ENCODE measurements at places on chromosomes 4 and X.

DNA sequence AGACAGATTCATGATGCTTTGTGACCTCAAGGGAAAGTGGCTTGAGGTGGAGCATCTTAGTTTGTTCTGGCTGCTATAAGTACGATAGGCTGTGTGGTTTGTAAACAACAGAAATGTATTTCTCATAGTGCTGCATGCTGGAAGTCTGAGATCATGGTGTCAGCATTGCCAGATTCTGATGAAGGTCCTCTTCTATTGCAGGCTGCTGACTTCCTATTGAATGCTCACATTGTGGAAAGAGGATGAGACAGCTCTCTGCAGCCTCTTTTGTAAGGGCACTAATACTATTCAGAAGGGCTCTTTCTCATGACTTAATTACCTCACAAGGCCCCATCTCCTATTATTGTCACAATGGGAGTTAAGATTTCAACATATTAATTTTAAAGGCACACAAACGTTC lies 1674.0 kb upstream of the PCDH7 start:
- no peak for DNase-seq

DNA sequence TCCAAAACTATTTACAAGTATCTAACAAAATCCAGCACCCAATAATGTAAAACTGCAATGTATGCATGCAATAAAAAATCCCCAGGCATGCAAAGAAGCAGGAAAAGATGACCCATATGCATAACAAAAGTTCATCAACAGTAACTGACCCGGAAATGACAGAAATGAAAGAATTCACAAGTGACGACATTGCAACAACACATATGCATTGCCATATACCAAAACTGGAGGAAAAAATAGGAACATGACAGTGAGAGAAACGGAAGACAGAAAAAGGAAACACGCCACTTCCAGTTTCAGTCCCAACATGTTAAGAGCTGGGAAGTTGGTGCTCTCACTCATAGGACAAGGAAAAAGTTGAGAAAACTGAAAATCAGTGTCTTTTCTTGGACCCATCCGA lies 154.6 kb downstream of the EVC2 start:
- DNase-seq = no peak

DNA sequence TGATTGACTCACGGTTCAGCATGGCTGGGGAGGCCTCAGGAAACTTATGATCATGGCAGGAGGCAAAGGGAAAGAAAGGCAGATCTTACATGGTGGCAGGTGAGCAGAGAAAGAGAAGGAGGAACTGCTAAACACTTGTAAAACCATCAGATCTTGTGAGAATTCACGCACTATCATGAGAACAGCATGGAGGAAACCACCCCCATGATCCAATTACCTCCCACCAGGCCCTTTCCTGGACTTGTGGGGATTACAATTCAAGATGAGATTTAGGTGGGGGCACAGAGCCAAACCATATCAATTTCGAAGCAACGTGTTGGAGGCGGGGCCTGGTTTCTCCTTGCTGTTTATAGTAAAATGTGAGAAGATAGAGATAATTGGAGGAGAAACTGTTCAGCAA lies 167.4 kb downstream of the GABRB1 start:
- no peak for DNase-seq

DNA sequence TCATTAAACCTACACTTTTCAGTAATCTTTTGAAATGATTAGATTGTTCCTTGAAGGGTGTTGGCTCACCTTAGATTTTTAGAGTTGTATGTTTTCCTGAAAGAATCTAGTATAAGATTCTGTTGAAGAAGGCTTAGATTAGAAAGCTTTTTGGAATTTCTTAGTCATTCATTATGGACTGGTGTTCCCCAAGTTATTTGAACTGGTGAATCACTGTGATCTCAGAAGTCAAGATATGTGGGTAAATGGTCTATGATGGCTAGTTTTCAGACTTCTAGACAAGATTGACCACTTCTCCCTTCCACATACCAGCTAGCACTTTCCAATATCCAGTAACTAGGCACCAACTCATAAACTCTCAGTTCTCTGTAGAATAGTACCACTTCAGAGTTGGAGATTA lies 138.1 kb downstream of the KDM6A start:
- DNase-seq = no peak

DNA sequence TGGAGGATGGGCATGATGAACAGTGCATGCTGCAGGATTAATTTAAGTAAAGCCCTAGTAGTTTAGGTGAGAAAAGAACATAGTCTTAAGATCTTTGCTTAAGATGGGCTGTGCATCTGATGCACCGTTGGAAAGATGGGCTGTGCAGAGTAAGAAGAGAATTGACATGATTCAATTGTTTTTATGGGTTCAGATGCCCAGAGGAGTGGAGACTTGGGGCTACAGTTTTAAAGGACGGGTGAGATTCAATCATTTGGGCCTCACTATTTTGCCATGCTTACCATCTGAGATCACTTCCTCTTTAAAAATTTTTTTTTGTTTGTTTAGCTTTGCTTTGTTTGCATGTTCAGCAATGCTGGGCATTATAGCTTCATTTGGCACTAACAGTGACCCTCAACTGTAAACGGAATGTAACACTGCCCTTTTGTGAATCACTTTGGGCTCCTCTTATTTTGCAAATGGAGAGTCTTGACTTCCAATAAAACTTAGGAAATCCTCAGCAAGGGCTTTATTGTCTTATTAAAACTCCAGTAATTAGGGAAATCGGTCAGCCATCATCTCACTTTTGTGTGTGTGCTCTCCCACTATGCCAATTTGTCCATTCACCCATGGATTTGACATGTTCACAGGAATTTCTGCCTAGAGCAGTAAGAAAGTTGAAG lies 216.1 kb upstream of the TLL1 start:
- no peak for DNase-seq

GRCh38 chr4:42654631-42655268 lies 2.2 kb downstream of the ATP8A1 start:
- no peak for DNase-seq

DNA sequence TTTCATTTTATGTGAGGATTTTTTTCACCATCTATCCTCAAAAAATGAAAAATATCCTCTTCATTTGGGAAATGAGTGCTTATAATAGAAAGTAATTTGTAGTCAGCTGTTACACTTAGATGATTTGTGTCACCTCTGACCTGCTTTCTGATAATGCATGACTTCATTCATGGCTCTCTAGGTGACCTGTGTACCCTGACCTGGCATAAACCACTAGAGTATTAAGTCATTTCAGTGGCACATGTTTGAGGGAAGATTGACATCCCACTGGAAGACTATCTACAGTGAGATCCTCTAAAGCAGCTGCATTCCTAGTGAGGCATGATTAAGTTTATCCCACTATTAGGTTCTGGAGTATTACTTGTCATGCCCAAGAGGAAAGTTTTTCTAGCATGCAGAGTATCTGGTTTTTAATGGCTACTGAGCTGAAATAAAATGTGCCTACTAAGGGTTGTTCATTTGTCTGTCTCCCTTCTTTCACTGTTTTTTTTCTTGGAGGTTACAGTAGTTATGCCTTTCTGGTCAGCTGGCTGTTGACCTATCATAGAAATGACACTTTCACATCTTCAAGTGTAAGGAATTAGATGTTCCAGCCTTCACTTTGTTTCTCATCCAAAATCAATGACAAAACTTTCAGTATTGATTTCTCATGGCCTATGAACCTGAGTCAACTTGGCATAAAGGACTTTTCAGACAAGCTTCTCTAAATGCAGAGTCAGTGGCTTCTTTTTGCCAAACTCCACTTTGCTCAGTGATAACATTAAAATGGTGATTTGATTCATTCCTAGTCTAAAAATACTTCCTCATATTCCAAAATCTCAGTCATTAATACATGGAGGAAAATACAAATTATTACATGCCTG lies 33.1 kb downstream of the TET2 start:
- no peak for DNase-seq

GRCh38 chrX:63426519-63426918 lies 75.4 kb upstream of the SPIN4 start:
- no peak for DNase-seq

GRCh38 chr4:39096847-39097246 lies 34.8 kb downstream of the KLHL5 start:
- no peak for DNase-seq

GRCh38 chrX:36908801-36909675 lies 99.1 kb upstream of the FAM47C start:
- no peak for DNase-seq

DNA sequence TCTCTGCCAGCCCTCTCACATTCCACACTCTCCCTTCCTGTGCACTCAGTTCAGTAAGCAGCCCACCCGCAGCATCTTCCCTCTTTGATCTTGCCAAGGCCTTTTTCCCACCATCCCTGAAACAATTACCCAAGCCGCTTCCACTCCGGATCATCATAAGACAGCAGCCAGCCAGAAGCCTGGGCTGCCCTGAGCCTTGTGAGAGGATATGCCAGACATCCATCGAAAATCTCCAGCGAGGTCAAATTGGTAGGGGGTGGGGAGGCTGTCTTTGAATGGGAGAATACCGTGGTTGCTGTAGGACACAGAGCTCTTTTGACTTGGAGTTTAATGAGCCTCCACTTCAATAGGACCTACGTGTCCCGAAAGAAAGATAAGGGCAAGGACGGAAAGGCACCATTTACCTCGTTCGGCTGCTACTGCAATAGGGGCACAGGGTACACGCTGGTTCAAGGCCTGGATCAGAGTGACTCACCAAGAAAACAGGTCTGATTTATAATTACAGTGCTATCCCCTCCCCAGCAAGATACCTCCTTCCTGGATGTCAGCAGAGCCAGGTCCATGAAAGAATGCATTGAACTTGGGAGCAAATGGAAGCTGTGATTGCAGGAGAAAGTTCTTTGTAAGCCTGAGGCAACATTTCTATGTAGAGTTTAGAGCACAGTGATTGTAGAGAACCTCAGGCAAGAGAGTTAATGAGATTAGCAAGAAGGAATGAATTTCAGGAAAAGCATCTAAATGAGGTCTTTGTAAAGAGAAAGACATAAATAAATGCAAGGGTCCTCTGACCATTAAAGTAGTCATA lies 39.5 kb downstream of the AMOT start:
- no peak for DNase-seq

DNA sequence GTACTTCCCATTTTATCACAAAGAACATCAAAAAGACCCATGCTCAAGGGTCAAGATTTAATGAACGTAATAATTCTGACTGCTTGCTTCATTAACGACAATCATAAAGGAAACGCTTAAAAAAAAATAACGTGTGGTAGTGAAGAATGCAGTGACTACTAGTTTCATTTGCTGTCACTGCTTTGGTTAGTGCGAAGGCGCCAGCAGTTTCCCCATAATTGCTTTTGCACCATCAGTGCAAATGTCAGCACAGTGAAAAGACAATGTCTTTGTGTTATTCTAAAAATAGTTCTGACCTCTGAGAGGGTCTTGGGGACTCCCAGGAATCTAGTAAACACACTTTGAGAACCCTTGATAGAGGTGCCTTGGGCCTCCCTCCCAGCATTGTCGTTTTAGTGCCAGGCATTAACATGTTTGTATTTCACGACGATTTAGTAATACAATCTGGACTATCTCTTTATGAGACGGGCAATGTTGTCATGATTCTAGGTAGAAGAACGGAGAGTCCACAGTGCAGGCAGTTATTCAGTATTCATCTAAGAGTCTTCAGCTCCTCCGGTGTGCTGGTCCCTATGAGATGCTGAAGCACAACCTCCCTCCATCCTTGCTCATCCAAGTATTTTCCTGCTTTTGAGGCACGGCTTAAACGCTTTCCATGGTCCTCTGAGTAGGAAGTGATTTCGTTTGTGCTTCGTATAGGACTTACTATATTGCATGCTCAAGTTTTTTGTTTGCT lies 71.0 kb downstream of the AFF1 start:
- no peak for DNase-seq

GRCh38 chrX:67780694-67781109 lies 236.9 kb downstream of the AR start:
- DNase-seq = no peak

DNA sequence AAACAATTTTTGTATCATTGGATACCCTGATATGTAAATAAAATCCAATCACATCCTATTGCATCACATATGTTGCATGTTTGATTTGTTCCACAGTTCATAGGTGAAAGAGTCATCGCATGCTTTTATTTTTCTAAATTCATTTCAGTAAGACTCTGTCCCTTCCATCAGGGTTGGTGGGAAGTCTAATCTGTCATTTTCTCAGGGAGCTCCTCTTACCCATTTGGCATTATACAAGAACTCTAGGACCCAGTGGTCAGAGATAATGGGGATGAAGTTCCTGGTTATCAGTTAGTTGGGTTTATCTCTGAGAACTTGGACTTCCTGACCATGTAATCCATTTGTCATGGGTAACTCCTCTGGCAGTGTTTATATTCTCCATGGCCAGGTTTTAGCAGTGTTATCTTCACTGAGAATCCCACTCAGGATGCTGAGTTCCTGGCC lies 227.1 kb upstream of the JADE1 start:
- DNase-seq = no peak

- no peak for DNase-seq
These were observed 7.8 kb upstream of the HAUS3 start for GRCh38 chr4:2249526-2250356.

DNA sequence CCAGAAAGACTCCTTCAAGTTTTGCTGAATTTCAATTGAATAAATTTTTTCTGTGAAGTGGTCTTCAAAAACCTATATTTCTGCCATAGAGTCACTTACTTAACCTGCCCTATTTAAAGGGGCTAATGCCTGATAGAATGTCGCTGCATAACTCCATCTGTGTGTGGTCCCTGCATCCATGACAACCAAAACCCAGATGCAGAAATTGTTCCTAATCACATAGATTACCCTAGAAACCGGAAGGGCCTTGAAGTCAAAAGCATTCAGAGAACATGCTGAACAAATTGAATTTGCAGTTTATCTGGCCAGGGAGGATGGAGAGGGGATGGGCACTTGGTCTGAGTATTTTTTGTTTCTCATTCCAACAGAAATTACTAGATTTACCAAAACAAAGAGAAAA lies 1.5 kb upstream of the PARM1 start:
- DNase-seq = no peak

GRCh38 chr4:7867701-7868435 lies 71.8 kb downstream of the AFAP1 start:
- no peak for DNase-seq

- DNase-seq = no peak
These were observed 89.5 kb downstream of the AASDH start for GRCh38 chr4:56297776-56298175.

DNA sequence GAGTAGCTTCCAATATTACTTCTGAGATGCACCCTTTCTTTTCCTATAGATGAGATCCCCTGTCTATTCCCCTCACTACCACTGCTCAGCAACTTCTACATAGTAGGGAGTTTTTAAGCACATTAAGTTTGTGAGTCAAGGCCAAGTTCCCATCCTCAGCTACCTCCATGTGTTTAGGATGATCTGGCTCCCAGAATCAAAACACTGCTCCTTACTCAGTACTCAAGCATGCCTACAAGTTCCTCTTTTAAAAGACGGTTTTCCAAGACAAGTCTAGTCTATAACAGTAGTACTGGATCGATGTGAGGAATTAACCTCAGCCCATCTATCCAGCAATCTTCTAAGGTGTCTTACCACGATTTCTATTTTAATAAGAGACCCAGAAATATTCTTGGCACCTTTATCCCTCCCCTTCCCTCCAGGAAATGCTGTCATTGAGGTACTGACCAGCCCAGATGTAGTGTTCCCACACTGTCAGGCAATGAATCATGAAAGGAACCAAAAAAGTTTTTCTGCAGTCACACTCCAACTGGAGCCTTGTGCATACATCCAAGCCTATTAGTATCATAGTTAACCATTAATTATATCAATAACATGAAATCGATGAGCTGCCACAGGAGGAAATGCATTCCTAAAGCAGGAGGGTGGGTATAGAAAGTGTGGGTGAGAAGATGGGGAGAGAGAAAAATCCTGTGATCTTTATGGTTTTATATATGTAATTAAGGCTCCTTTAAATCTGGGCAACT lies 29.6 kb downstream of the AREG start:
- no peak for DNase-seq

GRCh38 chr4:31613946-31614623 lies 893.9 kb downstream of the PCDH7 start:
- DNase-seq = no peak

GRCh38 chr4:56208103-56208502 lies 179.2 kb downstream of the AASDH start:
- DNase-seq = no peak

Data from stimulated activated CD4-positive, alpha-beta T cell treated with anti-CD3 and anti-CD28 coated beads, Interleukin-1b, Interleukin-23, amount 100 ng/mL, for 1 hour (primary cell).